ENCODE measurements at places on chromosomes 11 and 22.

DNA sequence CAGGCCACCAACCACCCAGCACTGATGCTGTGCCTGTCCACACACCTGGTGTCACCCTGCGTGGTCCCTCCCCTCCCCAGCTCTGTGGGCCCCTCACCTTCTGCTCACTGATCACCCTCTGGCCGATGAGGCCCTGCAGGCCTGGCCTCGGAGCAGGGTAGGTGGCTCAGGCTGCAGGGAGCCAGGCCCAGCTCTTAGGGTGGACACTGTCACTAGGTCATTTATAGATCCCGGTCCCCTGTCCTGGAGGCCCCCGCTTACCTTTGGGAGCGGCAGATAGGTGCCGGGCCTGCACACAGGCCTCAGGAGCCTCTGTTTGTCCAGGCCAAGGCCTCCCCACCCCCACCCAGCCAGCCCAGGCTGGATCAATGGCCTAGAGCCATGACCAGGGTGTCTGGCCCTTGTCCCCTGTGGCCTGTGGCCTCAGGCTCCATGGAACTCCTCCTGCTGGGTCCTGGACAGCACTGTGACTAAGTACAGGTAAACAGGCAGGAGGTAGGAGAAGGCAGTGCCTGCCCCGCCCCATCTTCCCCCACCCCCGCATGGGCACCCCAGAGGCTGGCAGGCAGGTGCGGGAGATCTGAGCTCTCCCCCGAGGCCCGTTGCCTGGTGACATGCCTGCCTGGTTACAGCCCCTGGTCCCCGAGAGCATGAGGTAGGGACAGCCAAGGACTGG lies at the start of gene TMPRSS6:
TSS of gene TMPRSS6 (minus strand) at position 472 of the 676 bp plus-strand sequence. CDS start 6,296 bp downstream, outside the sequence.
- no peak for DNase-seq

GRCh38 chr11:32843544-32843943 lies 13.8 kb downstream of the PRRG4 start:
- DNase-seq, result no peak

DNA sequence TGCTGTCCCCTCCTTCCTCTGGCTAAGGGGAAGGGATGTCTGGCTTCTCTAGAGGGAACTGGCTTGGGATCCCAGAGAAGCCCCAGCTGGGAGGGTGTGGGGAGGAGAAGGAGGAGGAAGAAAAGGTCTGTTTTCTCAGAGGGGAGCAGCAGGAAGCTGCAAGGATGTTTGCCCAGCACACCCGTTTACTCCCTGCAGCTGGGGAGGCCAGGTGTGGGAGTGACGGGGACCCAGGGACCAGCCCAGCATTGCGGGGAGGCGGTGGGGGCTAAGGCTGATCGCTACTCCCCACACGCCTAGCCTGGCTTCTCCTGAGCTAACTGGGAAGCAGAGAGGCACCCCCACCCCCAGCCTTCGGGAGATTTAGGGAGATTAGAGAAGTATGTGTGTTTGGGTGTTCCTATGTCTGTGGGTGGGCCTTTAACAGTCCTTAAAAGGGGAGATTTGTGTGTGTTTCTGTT lies 3.9 kb downstream of the CREB3L1 start:
- no peak for DNase-seq

DNA sequence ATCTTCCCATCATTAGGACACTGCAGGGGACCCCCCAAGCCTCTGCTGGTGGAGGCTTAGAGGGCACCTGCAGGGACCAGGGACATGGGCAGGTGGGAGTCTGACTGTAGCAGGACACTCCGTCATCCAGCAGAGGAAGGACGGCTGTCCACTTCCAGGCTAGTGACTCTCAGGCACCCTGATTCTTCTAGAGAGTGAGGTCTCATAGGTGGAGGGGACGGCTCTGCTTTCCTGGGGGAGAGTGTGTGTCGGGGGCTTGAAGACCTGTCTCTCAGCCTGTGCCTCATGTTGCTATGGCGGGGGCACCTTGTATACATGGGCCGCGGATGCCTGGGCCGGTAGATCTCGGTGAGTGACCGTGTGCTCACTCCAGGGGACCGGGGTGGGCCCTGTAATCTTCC lies 1116.6 kb downstream of the BRD1 start:
- DNase-seq, result no peak

GRCh38 chr11:15870911-15871310 lies 485.4 kb downstream of the SOX6 start:
- DNase-seq, result no peak

DNA sequence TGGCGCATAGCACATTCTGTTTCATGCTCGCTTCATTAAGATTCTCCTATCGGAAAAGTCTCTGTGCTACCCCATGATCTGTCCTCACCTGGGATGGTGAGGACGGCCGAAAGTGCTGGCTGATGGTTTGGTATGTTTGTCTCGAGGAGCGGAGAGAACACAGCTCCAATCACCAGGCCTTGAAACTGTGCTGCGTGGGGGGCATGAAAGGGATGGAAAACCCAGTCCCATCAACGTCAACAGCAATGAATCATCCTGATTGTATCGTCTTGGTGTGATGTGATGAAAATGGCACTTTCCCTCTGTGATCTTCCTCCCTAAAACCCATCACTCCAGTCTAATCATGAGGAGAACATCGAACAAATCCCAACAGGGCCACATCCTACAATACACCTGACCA lies 8.4 kb downstream of the FXYD6 start:
- no peak for DNase-seq

DNA sequence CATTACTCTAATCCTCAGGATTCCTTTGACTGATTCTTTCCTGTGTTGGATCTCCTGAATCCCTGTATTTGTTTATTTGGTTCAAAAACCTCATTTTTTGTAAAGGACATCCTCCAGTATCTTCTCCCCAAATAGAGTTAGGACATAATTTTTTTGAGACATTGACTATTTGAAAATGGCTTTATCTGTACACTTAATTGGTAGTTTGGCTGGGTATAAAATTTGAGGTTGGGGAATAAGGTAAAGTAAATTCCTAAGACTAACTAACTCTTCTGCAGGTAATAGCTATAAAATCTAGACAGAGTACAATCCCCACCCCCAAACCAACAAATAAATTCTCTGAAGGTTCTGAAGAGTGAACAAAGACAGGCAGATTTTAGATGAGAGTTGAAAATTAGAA lies 114.4 kb downstream of the CTTN start:
- DNase-seq, result no peak

DNA sequence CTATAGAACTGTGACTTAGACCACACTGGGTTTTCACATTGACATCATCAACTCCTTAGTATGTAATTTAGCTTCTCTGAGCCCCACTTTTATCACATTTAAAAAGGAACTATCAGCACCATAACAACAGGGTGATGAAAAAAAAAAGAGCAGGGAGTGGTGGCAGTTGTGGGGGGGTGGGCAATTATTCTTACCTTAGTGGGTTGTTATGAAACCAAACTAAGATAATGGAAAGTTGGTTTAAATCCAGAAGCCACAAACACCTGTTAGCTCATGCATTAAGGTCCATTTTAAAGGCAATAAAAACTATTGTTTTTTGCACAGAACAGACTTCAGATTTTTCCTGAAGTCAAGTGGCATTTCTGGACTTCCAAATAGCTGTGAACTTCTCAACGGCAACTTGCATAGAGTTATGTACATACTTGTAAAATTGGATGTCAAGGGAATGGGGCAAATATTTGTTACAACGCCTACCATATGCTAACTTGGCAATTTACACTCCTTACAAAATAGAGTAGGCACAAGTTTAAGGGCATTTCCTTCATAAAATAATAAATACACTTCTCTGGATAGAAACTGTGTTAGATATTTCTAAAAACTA lies 793.6 kb downstream of the DLG2 start:
- DNase-seq, result no peak

- DNase-seq, result no peak
Measured at GRCh38 chr11:63737718-63738117, 30.9 kb downstream of the ZFTA start.

DNA sequence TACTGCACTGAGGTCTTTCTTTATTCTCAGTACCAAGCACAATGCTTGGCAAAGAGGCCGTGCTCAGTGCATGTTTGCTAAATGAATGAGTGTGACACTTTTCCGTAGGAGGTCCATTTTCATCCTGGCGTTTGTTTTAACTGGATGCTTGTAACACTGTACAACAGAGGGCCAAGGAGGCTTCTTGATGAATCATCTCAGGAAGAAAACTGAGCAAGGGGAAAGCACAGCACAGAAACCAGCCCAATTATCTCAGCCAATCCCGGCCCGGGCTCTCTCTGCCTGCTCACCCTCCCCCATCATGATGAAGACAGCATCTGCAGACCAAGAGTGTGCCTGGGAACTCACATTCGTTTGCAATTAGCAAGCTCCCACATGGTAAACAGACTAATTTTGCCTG lies 570.3 kb downstream of the OPCML start:
- peak; percentile 44 for DNase-seq

Data from SK-N-SH (cell line).